Aorta (tissue), 5 donors: ENCODE measurements at places on chromosomes 6 and 20. TPM values are rescaled to one million over a fixed set of nuclear protein-coding genes. Genes with fewer than 3 reads are reported as not detected.
A peak's percentile ranks its signal among the peaks of the same experiment; 100 is the strongest.

Gene CEP162
- total RNA-seq, result 8.5 TPM

Gene SIRPB2
- 12.9 TPM for total RNA-seq

Gene KIF25
- not detected for total RNA-seq

DNA sequence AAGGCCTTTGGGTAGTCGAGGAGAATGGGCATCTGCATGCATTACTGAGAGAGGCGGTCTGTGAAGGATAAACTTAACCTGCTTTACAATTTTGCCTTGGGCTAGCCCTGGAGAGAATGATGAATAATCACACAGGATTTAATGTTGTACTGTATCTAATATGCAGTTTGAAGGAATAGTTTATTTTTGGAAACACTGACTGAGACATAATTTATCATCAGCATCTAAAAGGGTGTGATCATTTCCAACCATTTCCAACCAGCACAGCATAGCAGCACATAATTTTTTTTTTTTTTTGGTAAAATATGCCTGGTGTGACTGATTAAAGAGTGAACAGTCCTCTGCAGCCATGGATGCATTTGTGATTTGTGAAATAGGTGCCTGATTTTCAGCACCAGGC is 519.5 kb downstream of the PHF3 start:
- no peaks in the 10 kb centered on the region for H3K27me3 ChIP-seq
- H3K27ac ChIP-seq, result no peak overlapping the region
- DNase-seq, result no peak

DNA sequence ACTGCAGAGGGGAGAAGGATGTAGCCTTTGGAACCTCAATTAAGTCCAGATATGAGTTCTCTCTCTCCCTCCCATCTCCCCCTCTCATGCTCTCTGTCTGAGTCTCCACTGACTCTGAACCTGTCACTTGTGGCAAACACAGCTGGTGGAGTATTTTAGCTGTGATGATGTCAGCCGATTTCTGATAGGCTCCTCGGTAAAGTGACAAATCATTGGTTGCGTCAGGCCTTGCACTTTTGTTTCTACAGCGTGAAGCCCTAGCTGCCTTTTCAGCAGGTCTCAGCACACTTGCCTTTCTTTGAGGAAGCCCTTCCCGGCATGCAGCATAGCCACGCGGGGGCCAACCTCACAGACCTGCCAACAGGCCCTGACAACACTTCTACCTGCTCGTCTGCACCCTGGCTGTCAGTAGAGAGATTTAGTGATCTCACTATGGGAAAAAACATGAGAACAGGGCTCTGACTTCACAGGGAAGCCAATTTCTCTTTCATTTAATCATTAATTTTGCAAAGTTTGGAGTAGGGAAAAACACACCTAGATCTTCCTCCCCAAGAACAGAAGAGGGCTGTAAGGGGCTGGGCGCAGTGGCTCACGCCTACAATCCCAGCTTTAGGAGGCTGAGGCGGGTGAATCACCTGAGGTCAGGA is 84.4 kb downstream of the GMPR start:
- peaks cover 2% of the 10 kb centered on the region for H3K36me3 ChIP-seq
- H3K4me1 ChIP-seq, result no peaks in the 10 kb centered on the region
- peak overlapping the region; percentile 58 for H3K27ac ChIP-seq
- H3K4me3 ChIP-seq, result no peak overlapping the region

- DNase-seq, result no peak
- no peaks in the 10 kb centered on the region for H3K36me3 ChIP-seq
- H3K4me3 ChIP-seq, result no peak overlapping the region
- no peaks in the 10 kb centered on the region for H3K4me1 ChIP-seq
- H3K27me3 ChIP-seq, result no peaks in the 10 kb centered on the region
These were observed 673.6 kb downstream of the CD109 start for GRCh38 chr6:74369556-74369993.

DNA sequence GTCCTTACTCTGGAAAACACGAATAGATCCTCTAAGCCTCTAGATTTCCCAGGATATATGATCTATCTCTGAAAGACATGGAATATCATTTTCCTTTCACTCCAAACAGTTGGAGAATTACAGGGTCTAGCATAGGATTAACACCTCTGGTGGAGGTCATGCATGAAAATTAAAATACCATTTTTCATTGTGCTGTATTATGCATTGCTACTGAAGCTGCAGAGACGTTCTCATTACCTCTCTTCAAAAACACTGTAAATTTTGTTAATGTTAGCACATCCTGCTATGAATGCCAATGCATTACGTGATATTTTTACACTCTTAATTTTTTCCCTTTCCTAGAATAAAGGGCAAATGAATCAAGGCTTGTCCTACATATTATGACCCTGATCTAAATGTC is 558.6 kb downstream of the TBC1D32 start:
- no peaks in the 10 kb centered on the region for H3K27me3 ChIP-seq
- no peak for DNase-seq
- H3K27ac ChIP-seq, result no peak overlapping the region
- no peaks in the 10 kb centered on the region for H3K36me3 ChIP-seq
- no peak overlapping the region for H3K4me3 ChIP-seq

DNA sequence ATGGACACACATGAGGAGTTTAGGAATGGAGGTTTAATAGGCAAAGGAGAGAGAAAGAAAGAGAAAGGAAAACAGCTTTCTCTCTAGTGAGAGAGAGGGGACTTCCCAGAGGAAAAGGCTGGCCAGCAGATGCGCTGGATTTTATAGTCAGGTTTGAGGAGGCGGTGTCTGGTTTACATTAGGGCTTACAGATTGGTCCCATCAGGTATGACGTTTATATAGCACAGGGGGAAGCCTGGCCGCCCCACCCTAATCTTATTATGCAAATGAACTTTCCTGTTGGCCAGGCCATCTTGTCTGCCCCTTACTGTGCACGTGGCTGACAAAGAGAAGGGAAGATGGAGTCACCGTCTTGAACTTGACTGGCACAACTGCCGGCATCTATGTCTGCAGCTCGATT is 86.6 kb upstream of the QKI start:
- no peaks in the 10 kb centered on the region for H3K4me1 ChIP-seq
- no peak for DNase-seq
- H3K4me3 ChIP-seq, result no peak overlapping the region
- H3K36me3 ChIP-seq, result no peaks in the 10 kb centered on the region
- no peak overlapping the region for H3K27ac ChIP-seq
- H3K27me3 ChIP-seq, result no peaks in the 10 kb centered on the region

DNA sequence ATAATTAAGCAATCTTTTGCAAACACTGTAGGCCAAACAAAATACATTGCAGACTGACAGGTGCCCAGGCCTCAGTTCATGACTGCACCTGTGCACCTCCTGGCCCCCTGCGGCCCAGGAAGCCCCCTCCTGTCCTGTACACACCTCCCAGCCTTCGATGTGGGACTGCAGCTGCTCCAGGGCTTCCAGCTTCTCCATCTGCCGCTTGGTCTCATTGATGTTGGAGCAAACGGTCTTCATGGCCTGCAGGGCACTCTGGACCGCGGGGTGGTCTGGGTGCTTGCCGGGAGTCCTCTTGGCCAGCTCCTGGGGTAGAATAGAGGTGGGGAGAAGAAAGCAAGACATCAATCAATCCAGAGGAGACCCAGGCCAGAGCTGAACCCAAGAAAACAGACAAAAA is 119.7 kb downstream of the PREX1 start:
- DNase-seq, result no peak
- no peak overlapping the region for H3K27ac ChIP-seq
- no peaks in the 10 kb centered on the region for H3K36me3 ChIP-seq
- peaks cover 14% of the 10 kb centered on the region for H3K4me1 ChIP-seq

DNA sequence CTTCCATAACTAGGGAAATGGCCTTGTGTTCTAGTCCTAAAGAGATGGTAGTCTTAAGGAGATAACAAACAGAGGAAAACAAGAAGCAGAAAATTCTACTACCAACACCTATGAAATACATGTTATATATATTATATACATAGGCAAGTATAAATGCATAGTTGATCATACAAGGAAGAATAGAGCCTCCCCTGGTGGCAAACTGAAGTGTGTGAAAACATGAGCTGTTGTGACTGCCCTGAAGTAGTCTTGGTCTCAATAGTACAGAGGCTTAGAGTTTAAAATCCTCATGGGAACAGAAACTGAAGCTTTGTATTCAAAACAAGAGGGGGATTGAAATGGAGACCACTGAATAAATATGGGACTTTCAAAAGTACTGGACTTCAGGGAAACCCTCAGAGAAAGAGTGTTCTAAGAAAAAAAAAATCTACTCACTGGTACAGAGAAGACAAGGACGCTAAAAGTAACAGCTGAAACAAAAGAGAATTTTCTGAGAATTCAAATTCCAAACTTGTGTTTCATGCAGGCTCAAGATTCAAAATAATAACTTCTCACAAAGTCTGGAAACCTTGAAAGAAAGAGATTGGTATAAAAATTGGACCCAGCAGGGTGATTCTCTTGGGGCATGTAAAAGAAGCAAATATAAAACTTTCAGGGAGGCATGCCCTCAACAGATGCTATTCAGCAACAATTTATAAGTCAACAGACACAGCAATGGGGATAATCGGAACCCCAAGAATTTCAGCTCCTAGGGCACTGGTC is 59.7 kb upstream of the SAMD3 start:
- H3K4me3 ChIP-seq, result no peak overlapping the region
- H3K27ac ChIP-seq, result no peak overlapping the region
- H3K36me3 ChIP-seq, result no peaks in the 10 kb centered on the region
- no peaks in the 10 kb centered on the region for H3K27me3 ChIP-seq

DNA sequence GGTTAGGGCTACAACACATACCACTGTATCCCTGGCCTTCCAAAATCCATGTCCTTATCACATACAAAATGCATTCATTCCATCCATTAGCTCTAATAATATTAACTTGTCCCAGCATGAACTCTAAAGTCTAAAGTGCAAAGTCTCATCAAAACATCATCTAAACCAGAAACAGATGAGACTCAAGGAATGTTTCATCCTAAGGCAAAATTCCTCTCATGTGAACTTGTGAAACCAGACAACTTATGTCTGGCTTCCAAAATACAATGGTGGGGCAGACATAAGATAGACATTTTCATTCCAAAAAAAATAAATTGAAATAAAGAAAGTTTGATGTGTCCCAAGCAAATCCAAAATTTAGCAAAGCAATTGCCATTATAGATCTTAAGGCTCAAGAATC is 257.4 kb downstream of the HTR1B start:
- no peaks in the 10 kb centered on the region for H3K36me3 ChIP-seq
- no peak for DNase-seq
- no peaks in the 10 kb centered on the region for H3K27me3 ChIP-seq
- H3K4me1 ChIP-seq, result no peaks in the 10 kb centered on the region

DNA sequence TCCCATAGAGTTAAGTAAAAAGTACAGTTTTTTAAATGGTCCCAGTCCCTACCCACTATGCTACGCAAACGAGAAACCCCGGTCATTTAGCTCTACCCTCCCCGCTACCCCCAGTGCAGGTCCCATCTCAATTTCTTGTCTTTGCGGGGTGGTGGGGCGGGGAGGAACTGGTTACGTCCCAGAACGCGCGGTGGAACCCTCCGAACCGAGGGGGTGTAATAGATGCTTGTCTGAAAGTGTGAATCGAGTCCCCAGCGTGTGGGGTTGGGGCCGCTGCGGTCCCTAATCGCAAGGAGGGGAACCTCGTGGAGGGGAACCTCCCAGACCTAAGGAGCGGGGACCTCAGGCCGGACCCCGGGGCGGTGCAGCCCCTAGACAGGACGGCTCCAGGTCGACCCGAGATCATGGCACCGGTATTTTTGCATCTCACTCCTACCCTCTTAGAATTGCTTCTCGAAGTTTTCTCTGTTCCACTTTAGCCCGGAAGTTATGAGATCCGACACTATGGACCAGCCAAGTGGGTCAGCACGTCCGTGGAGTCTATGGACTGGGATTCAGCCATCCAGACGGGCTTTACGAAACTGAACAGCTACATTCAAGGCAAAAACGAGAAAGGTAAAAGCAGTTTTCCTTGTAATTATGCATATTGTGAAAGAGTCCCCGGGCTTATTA is 779 bp downstream of the HEBP2 start:
- H3K27ac ChIP-seq, result peak overlapping the region; percentile 94
- H3K27me3 ChIP-seq, result no peaks in the 10 kb centered on the region
- H3K36me3 ChIP-seq, result peaks cover 9% of the 10 kb centered on the region
- peak; percentile 79 for DNase-seq
- peak overlapping the region; percentile 24 for H3K4me3 ChIP-seq
- H3K4me1 ChIP-seq, result no peaks in the 10 kb centered on the region

DNA sequence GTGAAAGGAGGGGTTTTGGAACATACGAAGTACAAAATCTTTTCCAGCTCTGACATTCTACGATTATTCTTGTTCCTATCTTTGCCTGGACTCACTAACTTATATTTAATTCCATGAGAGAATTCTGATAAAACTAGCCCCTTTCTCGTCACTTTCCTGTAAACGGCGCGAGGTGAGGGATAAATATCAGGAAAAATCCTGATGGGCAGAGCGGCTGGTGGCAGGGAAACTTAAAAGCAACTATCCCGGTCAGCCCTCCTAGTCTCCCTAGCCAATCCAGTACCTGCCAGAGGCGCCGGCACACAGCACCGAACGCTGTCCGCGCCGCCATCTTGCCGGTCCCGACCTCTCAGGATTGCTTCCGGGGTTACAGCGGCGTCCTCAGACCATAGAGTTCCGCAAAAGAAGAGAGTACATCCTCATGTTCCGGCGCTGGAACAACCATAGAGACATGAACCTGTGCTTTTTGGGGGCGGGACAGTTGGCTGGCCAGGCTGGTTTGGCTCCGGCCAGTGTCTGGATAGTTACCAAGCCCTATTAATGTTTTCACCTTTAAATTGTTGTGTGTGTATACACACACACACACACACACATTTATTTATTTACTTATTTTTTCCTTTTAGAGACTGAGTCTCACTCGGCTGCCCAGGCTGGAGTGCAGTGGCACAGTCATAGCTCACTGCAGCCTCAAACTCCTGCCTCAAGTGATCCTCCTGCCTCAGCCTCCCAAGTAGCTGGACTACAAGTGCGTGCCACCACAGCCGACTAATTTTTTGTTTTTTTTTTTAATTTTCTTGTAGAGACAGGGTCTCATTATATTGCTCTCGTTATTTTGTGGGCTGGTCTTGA is at the start of gene MRPS10:
MRPS10 (minus strand) TSS at position 343 of the 849 bp plus-strand sequence; CDS start at position 331, 12 bp downstream.
- no peaks in the 10 kb centered on the region for H3K4me1 ChIP-seq
- H3K27me3 ChIP-seq, result no peaks in the 10 kb centered on the region
- DNase-seq, result peak; percentile 96
- peak within 1 kb of the TSS; percentile 72 for H3K4me3 ChIP-seq
